B cell (primary cell): ENCODE measurements at places on chromosomes 2 and 18. TPM values are rescaled to one million over a fixed set of nuclear protein-coding genes. Genes with fewer than 3 reads are reported as not detected.

DNA sequence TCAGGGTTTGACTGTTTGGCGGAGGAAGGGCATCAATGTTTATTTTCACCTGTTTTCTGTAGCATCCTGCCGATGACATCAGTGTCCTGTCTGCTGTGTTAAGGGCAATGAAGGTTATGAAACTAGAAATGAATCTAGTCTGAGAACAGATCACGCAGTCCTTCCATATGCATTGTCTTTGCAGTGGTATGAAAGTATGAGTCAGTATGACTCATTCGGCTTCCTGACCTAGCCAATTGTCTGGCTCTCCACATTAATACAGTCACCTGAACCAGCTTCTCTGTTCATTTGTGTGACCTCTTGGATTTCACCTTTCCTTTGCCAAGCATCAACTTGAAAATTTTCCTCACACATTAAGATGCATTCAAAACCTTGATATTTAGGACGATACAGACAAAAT lies 353.8 kb downstream of the RND3 start:
- H3K4me3 ChIP-seq, result no peak overlapping the region
- DNase-seq, result no peak
- H3K27ac ChIP-seq, result no peak overlapping the region
- no peaks in the 10 kb centered on the region for H3K4me1 ChIP-seq
- no peaks in the 10 kb centered on the region for H3K27me3 ChIP-seq
- no peaks in the 10 kb centered on the region for H3K36me3 ChIP-seq

- no peak overlapping the region for H3K27ac ChIP-seq
- H3K4me1 ChIP-seq, result no peaks in the 10 kb centered on the region
- H3K27me3 ChIP-seq, result no peaks in the 10 kb centered on the region
- DNase-seq, result no peak
- H3K36me3 ChIP-seq, result no peaks in the 10 kb centered on the region
These were observed 139.5 kb downstream of the LRRC30 start for GRCh38 chr18:7370375-7370774.

- H3K36me3 ChIP-seq, result no peaks in the 10 kb centered on the region
- H3K27me3 ChIP-seq, result no peaks in the 10 kb centered on the region
- DNase-seq, result no peak
These were observed 13.2 kb upstream of the SERTAD2 start for GRCh38 chr2:64666810-64667438.

DNA sequence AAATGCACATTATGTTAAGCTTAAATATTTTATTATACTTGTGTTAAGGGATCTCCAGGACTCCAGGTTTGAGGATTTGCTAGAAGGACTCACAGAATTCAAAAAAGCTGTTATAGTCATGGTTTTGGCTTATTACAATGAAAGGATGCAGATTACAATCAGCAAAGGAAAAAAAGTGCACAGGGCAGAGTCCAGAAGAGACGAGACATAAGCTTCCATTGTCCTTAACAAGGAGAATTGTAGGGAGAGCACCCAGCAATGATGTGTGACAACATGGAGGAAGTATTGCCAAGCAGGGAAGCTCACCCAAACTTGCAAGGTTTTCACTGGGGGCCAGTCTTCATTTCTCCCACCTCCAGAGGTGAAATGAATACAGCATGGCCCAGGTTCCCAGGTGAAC lies 12.8 kb upstream of the MYO5B start:
- H3K27ac ChIP-seq, result no peak overlapping the region
- H3K36me3 ChIP-seq, result no peaks in the 10 kb centered on the region
- H3K4me3 ChIP-seq, result no peak overlapping the region
- peaks cover 5% of the 10 kb centered on the region for H3K4me1 ChIP-seq
- DNase-seq, result no peak

- H3K36me3 ChIP-seq, result no peaks in the 10 kb centered on the region
- H3K4me1 ChIP-seq, result peaks cover 10% of the 10 kb centered on the region
- H3K27ac ChIP-seq, result no peak overlapping the region
- no peak overlapping the region for H3K4me3 ChIP-seq
- DNase-seq, result no peak
- H3K27me3 ChIP-seq, result peaks cover 3% of the 10 kb centered on the region
These were observed 9.7 kb upstream of the ATP6V1B1 start for GRCh38 chr2:70926042-70926441.

- no peak overlapping the region for H3K27ac ChIP-seq
- no peaks in the 10 kb centered on the region for H3K4me1 ChIP-seq
- H3K27me3 ChIP-seq, result no peaks in the 10 kb centered on the region
- H3K4me3 ChIP-seq, result no peak overlapping the region
- H3K36me3 ChIP-seq, result no peaks in the 10 kb centered on the region
These were observed 1456.1 kb upstream of the ACVR2A start for GRCh38 chr2:146388757-146389156.

BMP10 gene
- not detected in 2 replicates for polyA plus RNA-seq

ATP6V1B1 gene
- polyA plus RNA-seq, result not detected in 2 replicates

IL36A gene
- polyA plus RNA-seq, result not detected in 2 replicates

RGPD6 gene
- 5.1 and 13.1 TPM in 2 replicates for polyA plus RNA-seq

TDRD15 gene
- polyA plus RNA-seq, result 0.04 TPM in 1 of 2 replicates, not detected in the other

DPP10 gene
- polyA plus RNA-seq, result not detected in 2 replicates
